ENCODE measurements at places on chromosomes 4 and X. TPM values are rescaled to one million over a fixed set of nuclear protein-coding genes. Genes with fewer than 3 reads are reported as not detected.

DNA sequence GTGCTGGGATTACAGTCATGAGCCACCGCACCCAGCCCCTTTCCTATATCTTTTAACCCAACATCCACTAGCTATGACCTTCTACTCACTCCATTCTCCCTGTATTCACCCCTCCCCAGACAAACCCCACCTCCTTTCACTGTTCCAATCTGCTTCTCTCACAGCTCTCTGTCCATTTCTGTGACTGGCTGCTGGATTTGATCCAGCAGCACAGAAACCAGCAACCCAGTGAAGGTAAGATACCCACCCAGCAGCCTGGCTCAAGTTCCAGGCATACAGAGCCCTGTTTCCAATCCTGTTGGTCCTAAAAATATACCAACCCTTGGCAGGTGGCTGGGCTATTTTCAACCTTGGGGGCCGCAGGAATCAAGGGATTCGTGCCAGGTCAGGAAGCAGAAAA is 56.9 kb upstream of the SMIM10 start:
- no peak for DNase-seq

GRCh38 chr4:168623484-168623883 is 126.6 kb downstream of the PALLD start:
- no peak for DNase-seq

DNA sequence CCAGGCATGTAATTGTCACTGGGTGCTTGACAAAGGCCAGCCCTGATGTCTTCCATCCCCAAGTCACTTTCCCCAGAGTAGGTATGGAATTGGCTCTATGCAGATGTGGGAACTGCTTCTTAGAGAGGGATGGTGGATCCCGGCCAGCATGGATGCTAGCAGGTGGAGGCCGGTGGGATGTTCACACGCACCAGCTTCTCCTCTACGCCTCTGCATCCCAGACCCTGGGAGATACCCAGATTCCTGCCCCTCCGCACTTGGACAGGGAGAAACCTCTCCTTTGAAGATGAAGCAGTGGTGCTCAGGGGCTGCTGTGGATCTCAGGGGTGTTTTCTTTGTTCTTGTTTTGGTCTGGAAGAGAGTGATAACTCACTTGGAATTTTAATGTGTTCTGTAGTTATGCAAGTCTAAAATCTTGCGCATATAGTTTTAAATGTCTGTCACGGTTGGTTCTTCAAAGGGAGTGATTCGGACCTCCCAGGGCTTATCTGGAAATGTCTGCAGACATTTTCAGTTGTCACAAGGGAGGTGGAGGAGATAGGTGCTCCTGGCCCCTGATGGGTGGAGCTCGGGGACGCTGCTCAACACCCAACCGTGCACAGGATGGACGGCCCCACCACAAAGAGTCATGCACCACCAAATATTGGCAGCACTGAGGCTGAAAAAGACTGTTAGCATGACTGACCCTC is 308.0 kb downstream of the DHRSX start:
- no peak for DNase-seq

DNA sequence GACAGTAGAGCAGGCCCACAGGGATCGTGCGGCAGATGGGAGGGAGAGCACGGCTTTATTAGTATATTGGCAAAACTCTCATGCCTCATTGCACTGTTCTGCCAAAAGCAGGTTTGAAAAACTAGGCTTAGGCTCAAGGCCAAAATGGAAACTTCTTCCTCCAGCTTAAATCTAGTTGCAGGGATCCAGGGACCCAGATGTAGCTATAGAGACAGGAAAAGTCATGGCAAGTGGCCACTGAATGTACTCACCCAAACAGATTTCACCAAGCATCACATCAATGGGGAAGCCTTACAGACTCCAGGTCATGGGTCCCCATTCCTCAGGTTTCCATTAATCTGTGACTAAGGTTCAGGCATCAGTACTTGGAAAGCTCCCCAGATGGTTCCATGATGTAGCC is 149.2 kb downstream of the STK32B start:
- DNase-seq = no peak

The AKAP17A gene
- 162 TPM for total RNA-seq

- DNase-seq = no peak
These were observed 24.4 kb upstream of the LHFPL1 start for GRCh38 chrX:112704187-112704586.

DNA sequence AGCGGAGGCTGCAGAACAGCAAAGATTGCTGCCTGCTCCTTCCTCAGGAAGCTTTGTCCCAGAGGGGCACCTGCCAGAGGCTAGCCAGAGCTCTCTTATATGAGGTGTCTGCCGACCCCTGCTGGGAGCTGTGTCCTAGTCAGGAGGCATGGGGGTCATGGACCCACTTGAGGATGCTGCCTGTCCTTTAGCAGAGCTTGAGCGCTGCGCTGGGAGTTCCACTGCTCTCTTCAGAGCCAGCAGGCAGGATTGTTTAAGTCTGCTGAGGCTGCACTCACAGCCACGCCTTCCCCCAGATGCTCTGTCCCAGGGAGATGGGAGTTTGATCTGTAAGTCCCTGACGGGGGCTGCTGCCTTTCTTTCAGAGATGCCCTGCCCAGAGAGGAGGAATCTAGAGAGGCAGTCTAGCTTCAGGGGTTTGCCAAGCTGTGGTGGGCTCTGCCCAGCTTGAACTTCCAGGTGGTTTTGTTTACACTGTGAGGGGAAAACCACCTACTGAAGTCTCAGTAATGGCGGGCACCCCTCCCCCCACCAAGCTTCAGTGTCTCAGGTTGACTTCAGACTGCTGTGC is 10.9 kb downstream of the DCK start:
- no peak for DNase-seq

- peak; percentile 68 for DNase-seq
These were observed at the start of gene DOCK11 for GRCh38 chrX:118495061-118495921. TSS of gene DOCK11 (plus strand) at chrX:118495815. CDS start at chrX:118495972, 157 bp downstream.

DNA sequence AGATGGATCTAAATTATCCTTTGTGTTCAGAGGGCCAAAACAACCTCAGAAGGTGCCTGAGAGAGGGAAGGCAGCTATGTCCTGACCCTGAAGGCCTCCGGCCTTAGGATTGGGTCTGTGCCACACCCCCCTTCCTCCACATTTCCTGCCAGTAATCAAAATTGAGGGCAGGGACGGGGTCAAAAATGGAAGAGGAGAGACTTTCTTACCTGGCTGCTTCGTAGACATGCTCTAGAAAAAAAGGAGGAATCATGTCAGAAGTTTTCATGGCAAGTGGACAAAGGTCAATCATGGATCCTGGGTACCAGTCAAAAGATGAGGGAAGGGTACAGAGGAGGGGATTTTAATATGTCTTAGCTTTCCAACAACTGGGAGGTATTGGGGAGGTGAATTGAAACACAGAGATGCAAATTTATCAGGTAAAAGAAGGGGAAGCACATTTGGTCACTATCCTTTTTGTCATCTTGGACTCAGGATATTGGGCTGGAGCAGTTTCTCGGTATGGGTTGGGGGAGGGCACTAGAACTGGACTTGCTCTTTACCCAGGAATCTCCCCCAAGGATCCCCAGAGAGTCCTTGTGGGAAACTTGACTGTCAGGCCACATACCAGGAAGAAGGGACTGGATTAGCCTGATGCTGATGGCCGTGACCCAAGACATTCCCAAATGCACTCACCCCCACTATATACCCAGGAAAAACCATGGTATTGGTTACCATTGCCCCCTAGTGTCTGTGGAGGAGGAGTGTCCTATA is 17.1 kb downstream of the VSIG4 start:
- no peak for DNase-seq

The REELD1 gene
- not detected for total RNA-seq

The PNMA6F gene
- total RNA-seq = not detected

DNA sequence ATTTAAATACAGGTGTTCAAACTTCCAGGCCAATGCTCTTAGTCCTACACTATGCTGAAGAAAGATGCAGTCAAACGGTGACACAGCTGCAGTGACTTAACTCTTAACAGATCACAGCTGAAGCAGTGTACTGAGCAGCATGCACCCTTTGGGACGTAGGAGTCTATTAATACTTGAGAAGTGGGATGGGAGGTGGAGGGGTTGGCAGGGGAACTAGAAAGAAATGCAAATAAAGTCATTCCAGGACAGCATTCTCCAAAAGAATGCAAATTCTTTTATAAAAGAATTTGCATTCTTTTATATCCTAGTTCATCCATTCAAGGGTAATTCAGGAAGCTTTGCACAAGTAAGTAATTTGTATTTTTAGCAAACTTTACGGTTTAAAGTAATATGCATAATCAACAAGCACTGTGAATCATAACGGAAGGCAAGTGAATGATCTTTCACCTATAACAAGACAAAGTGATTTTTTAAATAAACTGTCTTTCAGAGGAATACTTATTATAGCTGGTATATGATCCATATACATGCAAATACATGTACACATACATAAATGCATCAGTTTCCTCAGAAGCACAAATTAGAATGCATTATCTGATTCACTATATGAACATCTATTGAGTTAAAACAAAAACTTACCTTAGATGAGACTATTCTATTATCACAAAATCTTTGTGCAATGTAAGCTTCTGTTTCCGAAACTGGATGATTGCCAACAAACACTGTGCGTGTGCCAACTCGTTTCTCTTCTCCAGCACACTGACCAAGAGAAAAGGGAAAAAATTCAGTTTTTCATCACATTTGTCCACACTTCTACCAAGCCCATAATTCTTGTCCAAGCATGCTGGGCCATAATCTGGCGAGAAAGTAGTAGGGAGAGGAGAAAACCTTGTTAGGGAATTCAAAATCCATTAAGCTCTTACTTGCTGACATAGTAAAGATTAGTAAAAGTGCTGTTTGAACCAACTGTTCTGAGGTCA is 106.5 kb downstream of the ATP11C start:
- no peak for DNase-seq

- DNase-seq = peak; percentile 19
These were observed 19.3 kb upstream of the CSF2RA start for GRCh38 chrX:1249101-1249887.

- DNase-seq = no peak
These were observed 600.3 kb downstream of the SPRY1 start for GRCh38 chr4:123996718-123997510.

The NHSL2 gene
- total RNA-seq = 1.6 TPM

DNA sequence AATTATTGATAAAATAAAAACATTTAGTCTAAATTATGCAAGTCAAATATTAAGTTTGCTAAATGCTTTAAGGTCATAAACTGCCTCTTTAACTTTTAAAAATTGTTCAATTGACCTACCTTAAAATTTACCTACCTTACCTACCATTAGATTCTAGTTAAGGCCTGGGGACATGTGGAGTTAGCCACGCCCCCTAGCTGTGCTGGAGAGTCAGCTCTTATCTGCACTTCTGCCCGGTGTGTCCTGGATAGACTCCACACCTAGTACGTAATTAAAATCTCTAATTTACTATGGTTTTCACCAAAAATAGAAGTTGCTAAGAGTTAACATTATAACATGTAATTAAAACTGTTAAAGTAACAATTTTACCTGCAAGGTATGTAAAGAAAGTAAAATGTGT is 22.7 kb downstream of the TENM3 start:
- DNase-seq = no peak

DNA sequence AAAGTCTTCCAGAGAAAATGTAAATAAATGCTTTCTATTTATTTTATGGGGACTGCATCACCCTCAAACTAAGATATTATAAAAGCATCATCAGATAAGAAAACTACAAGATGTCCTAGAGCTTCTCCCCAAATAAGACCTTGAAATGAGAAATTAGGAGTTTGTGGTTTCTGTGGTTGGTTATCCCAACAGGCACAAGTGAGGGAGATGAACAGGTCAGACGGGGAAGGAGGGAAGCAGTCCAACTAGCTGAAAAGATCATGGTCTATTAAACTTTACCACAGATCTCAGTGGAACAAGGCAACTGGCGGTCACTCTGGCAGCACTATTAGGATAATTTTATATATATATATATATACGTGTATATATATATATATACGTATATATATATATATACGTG is 319.3 kb upstream of the GRID2 start:
- DNase-seq = no peak

- no peak for DNase-seq
These were observed 5.4 kb downstream of the KLHL5 start for GRCh38 chr4:39067451-39067850.

Measured in body of pancreas (tissue), 4 donors.